ENCODE measurements at places on chromosomes 13 and 19.

- DNase-seq: no peak
These were observed 29.1 kb downstream of the PAK4 start for GRCh38 chr19:39154629-39155100.

DNA sequence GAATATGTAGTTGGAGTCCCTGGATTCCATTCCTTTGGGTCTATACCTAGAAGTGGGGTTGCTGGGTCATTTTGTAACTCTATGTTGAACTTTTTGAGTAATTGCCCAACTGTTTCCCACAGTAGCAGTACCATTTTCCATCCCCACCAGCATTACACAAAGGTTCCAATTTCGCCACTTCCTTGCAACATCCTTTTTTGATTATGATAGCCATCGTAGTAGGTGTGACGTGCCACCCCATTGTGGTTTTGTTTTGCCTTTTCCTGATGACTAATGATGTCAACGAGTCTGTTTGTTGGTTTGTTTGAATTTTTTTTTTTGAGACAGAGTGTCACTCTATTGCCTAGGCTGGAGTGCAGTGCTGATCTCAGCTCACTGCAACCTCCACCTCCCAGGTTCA, 3.3 kb upstream of the PEX11G start:
- no peak for DNase-seq

- no peak for DNase-seq
These were observed 1333.1 kb downstream of the EFNB2 start for GRCh38 chr13:105202354-105202753.

GRCh38 chr19:15964231-15964630, 15.4 kb downstream of the OR10H4 start:
- no peak for DNase-seq

DNA sequence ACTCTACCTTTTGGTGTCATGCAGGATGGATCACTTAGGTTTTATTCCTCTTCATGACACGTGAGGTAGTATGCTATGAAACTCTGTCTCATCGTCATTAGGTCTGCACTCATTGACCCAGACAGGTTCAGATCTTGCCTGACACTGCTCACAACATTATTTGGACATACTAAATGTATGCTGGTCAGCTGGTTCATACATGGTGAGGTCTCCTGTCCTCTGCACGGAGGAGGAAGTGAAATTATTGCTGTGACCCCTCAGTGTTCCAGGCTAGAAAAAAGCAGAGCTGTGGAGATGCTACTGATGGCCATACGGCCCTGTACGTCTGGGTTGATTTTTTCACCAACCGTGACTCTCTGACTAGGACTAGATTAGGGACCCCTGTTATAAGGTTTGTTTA, 35.8 kb downstream of the LATS2 start:
- no peak for DNase-seq

GRCh38 chr13:111570911-111571310, 250.5 kb downstream of the TEX29 start:
- no peak for DNase-seq

DNA sequence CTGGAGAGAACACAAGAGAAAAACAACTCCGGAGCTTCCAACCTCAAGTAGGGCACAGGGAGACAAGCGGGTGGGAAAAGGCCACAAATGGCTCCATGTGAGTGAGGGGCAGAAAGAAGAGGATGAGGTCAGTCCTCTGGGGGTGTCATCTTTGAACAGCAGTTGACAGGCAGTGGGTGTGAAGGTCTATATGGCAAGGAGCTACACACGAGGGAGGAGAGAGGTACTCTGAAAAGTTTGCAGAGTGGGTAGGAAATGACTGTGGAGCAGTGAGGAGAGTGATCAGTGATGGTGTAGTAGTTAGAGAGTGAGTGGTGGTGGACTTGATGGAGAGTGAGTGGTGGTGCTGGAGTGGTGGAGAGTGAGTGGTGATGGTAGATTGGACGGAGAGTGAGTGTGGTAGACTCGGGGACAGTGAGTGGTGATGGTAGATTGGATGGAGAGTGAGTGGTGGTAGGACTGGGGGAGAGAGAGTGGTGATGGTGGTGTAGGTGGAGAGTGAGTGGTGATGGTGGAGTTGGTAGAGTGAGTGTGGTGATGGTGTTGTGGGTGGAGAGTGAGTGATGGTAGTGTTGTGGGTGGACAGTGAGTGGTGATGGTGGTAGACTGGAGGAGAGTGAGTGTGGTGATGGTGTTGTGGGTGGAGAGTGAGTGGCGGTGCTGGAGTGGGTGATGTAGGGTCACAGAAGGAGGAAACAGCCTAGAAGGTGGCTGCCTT, 4.0 kb downstream of the TFDP1 start:
- no peak for DNase-seq

- DNase-seq: no peak
These were observed 32.2 kb upstream of the MBNL2 start for GRCh38 chr13:97189928-97190327.

Measured in activated CD4-positive, alpha-beta T cell treated with anti-CD3 and anti-CD28 coated beads, Interleukin-2, amount 50 U/mL, for 24 hours (primary cell).